CD4-positive, alpha-beta T cell treated with Interleukin-2 at 100 ng/mL for 4 hours (primary cell): ENCODE measurements at places on chromosomes 6 and 20.
A peak's percentile ranks its signal among the peaks of the same experiment; 100 is the strongest.

- no peak for DNase-seq
Observed at GRCh38 chr6:158161566-158162254, 6.4 kb downstream of the SERAC1 start.

DNA sequence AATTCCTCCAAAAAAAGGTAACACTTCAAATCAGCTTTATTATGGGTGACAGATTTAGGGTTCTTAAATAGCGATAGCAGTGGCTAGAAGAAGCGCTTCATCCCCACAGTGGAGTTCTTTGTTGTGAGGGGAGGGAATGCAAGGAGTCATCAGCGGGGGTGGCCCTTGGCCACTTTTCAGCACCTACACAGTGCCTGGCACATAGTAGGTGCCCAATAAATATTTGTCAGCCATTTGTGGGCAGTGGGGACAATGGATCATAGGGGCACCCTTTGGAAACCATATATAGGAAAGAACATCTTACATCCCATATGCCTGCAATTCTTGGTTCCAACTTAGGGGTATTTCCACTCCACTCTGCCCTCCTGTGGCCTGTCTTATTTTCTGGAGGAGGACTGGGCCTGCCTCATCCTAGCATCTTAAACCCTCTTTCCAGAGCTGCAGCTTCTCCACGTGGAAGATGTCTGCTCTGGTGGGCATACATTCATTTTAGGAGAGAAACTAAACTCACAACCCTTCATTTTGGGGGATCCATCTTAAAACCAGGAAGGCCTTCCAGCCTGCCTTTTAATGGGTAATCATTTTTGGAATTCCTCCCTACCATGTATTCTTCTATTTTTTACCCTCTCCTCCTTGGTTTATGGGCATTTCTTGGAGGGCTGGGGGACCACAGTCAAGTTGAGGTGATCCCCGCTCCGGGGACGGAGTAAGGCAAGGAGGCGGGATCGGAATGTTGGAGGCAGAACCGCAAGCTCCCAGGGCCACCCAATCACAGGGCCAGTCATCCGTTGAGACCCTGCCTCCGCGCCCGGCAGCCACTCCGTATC is 2.6 kb upstream of the GPSM3 start:
- DNase-seq, result peak; percentile 37

- DNase-seq, result no peak
Observed at GRCh38 chr6:4788953-4789584, 12.9 kb downstream of the CDYL start.

GRCh38 chr6:113920663-113921267 is 50.2 kb downstream of the HDAC2 start:
- DNase-seq, result no peak
